ENCODE measurements at places on chromosomes 6 and 20. TPM values are rescaled to one million over a fixed set of nuclear protein-coding genes. Genes with fewer than 3 reads are reported as not detected.

Gene FAM83C
- not detected for total RNA-seq

Gene MTFR2
- 1.5 TPM for total RNA-seq

Gene BIRC7
- total RNA-seq = not detected

Gene NRSN1
- not detected for total RNA-seq

Gene ADGRG6
- total RNA-seq = 0.06 TPM

Gene WFDC12
- total RNA-seq = not detected

Gene KCNQ5
- total RNA-seq = 0.24 TPM

Gene EXOC2
- 12.3 TPM for total RNA-seq

Gene GLO1
- total RNA-seq = 78.5 TPM

Gene LTB
- not detected for total RNA-seq

Gene GINM1
- 78.5 TPM for total RNA-seq

Gene ECT2L
- 0.20 TPM for total RNA-seq

Gene ADGB
- total RNA-seq = not detected

Gene FLRT3
- total RNA-seq = not detected

Gene KIF25
- total RNA-seq = not detected

Gene KIAA1755
- total RNA-seq = 1.9 TPM

Gene TRIM15
- not detected for total RNA-seq

Gene GFOD1
- 4.2 TPM for total RNA-seq

Gene RGS17
- 9.2 TPM for total RNA-seq

Gene NFATC2
- total RNA-seq = 0.31 TPM

Gene SAMD10
- total RNA-seq = not detected

Gene RUNX2
- total RNA-seq = 4.4 TPM

Gene LY6G6C
- total RNA-seq = not detected

Gene CRISP2
- not detected for total RNA-seq

Gene CALHM5
- total RNA-seq = 5.0 TPM

Gene COL9A1
- not detected for total RNA-seq

Gene GPLD1
- 0.44 TPM for total RNA-seq

Gene SLC17A2
- total RNA-seq = not detected

Gene GID8
- total RNA-seq = 26.5 TPM

Gene VSTM2L
- 1.9 TPM for total RNA-seq

Gene PAX1
- total RNA-seq = not detected

Gene RIPOR3
- 2.5 TPM for total RNA-seq

Gene CTAGE9
- not detected for total RNA-seq

Gene ACTL10
- 2.1 TPM for total RNA-seq

Gene NCOA3
- total RNA-seq = 23.8 TPM

Gene MRPL18
- total RNA-seq = 60.8 TPM

Gene GHRH
- total RNA-seq = not detected

Gene LY6G5C
- total RNA-seq = 0.34 TPM

Gene SIRPB2
- not detected for total RNA-seq

Gene NQO2
- total RNA-seq = 25.2 TPM

Gene BTN3A1
- total RNA-seq = 11.5 TPM

Gene TP53INP2
- 7.2 TPM for total RNA-seq

Gene NMBR
- not detected for total RNA-seq

Measured in cardiac ventricle fibroblast (primary cell).